ENCODE measurements at places on chromosomes 5 and 9.
A peak's percentile ranks its signal among the peaks of the same experiment; 100 is the strongest.

GRCh38 chr5:153084511-153084910 lies 406.0 kb upstream of the GRIA1 start:
- no peak for DNase-seq

GRCh38 chr5:171330021-171330420 lies 21.0 kb downstream of the TLX3 start:
- no peak for DNase-seq

DNA sequence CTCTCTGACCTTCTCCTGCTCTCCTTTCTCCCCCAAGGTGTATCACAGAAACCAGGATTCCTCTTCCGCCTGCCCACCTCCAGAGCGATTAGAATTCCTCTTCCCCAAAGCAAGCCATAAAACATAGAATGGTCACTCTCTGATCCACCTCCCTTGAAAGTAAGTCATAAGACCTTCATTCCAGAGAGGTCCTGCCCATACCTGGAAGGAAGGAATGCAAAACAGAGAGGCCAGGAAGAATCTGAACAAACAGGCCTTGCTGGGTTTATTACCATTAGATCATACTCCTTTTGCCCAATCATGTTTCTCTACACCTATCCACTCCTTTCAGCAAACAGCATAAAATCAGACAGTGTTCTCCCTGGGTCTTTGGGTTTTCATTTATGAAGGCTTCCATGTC lies 21.0 kb downstream of the CDKL3 start:
- no peak for DNase-seq

DNA sequence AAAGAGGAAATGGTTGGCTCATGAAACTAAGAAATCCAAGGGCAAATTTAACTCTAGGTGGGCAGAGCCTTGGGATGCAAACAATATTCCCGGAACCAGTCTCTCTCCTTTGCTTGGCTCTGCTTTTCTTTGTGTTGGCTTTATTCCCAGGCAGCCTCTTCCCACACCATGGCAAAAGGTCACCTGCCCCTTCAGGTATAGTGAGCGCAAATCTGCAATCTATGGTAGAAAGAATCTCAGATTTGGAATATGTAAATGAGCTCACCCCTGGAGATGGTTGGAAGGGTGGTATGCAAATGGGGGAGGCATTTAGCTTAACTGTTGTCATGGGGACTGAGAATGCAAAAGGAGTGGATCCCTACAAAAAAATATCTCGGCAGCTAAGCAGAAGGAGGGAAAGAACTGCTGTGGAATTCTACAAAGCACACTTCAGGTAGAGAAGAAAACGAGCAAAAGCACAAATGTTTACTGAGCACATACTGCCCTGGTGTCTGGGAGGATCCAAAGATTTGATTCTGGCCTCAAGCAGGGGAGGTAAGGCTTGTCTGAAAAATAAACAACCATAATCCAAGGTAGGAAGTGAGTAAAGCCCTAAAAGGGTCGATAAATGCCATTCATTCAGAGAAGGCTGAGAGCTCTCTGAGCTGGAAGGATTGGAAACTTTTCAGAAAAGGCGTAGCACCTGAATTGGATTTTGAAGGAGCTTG lies 139.7 kb downstream of the TLE1 start:
- DNase-seq: no peak

DNA sequence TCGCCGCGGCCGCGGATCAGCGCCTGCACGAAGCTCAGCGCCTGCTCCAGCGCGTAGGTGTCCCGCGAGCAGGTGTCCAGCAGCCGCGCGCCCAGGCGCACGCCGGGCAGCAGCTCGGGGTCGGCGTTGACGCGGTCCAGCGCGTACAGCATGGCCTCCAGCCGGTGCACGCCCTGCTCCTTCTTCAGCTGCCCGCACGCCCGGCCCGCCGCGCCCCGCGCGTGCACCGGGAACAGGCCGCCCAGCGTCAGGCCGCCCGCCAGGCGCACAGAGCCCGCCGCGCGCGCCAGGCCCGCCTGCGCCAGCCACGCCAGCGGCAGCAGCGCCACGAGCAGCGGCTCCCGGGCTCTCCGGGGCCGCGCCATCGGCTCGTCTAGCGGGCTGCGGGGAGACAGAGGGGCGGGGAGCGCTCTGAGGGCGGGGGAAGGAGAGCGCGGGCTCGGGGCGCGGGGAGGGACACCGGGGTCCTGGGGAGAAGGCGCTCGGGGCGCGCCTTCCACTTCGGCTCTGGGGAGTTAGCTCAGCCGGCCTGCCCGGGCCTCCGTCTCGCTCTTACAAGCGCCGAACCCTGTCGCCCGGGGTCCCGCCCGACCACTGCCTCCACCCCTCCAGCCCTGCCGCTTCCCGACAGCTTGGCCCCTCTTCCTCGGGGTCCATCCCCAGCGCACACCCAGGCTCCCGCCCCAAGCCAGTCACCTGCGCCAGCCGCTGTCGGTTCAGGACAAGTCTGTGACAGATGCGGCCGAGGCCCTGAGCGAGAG lies at the start of gene GRM6:
Gene GRM6 (minus strand): TSS at position 741 of the 761 bp plus-strand sequence. CDS start 376 bp downstream, at position 365.
- no peak for DNase-seq

DNA sequence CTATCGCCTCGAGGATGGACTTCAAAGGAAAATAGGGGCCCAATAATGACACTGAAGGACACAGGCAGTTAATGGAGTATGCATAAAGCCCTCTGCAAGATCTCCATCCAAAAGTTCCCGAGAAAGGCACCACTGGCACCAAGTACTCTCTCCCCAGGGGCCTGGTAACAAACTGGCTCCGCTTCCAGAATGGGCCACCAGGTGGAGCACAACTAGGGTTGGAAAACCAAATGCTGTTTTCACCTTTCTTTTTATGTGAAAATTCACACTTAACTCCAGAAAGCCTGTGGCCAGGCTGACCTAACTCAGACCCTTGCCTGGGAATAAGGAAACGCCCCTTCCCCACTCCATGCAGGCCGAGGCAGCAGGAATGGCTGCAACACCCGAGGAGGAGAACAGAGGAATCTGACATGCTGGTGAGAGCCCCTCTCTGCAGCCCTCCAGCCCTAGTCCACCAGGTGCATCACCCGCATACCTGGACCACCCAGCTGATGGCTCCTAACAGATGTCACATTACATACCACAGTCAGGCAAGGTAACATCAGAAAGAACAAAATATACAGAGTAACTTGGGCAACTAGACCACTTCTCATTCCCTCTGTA lies 42.8 kb downstream of the CAMSAP1 start:
- DNase-seq: peak; percentile 51

DNA sequence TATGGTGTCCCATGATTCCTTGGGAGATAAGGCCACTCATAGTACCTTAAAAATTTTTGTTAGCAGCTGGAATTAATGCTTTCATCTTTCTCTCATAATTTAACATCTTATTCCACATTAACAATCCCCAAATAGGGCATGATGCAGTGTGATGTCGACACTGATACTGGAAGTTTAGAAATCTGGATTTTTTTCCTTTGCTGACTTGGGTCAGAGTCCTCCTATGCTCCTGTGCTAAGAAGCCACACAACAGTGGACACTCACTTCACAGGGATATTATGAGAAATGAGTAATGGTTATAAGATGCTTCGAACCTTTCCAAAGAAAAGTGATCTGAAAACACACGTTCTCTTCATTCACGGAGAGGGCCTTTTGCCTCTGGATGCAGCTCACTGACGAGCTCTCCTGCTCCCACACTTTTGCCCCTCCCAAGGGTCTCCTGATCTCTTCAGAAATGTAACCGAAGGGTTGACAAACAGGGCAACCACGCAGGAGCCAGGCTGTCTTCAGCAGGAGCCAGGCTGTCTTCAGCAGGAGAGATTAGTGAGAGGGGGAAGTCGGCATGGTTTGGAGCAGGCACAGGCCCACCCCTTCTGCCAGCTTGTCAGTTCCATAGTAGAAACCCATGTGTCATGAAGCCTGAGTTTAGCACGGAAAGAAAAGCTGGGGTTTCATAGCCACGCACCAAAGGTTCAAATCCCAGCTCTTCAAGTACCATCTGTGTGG lies 247.8 kb downstream of the AOPEP start:
- no peak for DNase-seq

GRCh38 chr5:109322694-109323093 lies 87.1 kb downstream of the PJA2 start:
- DNase-seq: no peak

DNA sequence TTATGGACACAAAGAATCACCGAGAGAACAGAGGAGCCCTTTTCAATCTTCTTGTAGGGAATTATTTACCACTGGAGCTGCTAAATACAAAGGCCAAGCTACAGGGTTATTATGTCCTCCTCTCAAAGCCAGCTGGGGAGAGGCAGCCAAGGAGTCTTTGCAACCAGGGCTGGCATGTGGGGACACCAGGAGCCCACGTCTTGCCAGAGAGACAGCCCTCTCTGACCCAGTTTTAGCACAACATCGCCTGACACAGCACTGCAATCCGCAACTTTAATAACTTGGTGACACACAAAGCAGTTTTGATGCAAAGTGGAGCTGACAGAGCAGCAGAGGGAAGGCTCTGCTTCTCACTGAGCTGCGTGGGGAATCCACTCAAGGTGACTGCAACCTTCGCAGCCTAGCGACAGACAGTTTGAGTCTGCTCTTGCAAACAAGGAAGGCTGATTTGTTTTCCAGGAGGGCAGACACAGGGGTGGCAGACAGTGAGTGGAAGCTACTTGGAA lies 33.6 kb downstream of the TLR4 start:
- no peak for DNase-seq

- DNase-seq: no peak
Measured at GRCh38 chr9:111559000-111559610, 34.1 kb downstream of the ZNF483 start.

DNA sequence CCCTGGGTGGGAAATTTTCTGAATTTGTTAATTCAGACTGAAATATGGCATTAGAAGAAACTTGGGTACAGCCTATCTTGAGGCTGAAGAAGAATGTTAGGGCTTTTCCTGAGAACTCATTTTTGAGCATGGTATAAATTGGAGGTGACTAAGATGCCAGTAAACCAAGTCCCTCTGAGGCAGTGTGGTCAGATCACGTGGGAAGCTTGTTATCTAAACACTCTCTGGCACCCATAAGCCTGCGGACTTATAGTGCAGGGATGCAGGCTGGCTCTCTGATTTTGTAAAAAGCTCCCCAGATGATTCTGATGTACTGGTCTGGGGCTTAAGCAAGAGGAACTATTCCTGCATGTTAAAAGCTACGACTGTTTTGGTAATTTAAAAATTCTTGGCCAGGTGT lies 34.3 kb downstream of the MTMR12 start:
- DNase-seq: no peak

DNA sequence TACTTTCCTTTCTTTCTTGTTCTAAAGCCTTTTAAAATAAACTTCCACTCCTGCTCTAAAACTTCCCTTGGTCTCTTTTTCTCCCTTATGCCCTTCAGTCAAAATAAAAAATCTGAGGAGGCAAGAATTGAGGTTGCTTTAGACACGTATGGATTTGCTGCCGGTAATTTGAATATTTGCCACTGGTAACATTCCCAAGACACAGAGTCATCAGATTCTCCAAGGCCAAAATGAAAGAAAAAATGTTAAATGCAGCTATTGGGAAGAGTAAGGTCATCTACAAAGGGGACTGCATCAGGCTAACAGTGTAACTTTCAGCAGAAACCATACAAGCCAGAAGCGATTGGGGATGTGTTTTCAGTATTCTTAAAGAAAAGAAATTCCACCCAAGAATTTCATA lies 311.1 kb downstream of the CDH18 start:
- no peak for DNase-seq

- DNase-seq: no peak
Measured at GRCh38 chr9:136007934-136008692, 46.9 kb upstream of the UBAC1 start.

GRCh38 chr5:555058-555623 lies 30.9 kb upstream of the SLC9A3 start:
- no peak for DNase-seq

DNA sequence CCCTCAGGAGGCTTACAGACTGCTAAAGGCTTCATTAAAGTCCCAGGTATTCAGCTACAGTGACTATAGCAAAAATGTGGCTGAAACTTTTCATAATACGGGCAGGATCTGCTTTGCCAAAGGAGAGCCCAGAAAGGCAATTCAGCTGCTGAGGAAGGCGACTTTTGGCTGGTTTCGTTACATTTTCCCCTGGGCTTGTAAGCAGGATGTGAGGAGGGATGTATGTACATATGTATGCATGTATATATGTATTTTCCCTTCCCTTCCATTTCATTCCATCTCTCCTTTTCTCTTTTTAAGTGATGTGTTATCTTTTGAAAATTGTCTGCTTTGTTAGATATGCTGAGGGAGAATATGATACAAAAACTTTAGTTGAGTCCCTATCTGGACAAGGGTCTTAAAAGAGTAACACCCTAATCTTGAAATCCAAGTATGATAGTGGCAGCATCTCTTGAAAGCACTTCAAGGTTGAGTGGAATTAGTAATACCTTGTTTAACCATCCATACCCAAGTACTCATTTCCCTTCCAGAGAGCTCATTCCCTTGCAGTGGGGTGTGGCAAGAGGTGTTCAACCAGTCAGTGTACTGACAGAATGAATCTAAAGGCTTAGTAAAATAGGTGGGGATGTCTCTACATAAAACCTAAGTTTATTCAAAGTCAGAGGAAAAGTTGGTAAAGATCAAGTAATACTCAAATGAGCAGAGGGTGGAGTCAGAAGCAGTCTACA lies 28.7 kb downstream of the RAD1 start:
- no peak for DNase-seq

- DNase-seq: no peak
Measured at GRCh38 chr9:93960971-93961841, 6.1 kb upstream of the BARX1 start.

DNA sequence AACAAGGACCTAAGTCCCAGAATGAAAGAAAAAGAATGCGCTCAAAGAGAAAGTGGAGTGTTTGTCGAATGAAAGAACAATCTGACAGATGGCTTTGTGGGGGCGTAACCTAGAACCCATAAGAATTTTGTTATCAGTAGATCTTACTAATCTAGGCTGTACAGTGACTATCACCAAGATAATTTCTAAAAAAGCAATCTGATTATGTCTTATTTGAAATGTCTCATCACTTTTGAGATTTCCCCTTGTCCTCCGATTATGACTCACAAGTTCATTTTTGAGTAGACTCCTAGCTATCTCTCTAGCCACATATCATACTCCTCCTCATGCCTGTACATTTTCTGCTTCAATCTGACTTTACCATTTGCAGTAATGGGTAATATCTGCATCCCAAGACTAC lies 135.6 kb upstream of the SMARCA2 start:
- no peak for DNase-seq

DNA sequence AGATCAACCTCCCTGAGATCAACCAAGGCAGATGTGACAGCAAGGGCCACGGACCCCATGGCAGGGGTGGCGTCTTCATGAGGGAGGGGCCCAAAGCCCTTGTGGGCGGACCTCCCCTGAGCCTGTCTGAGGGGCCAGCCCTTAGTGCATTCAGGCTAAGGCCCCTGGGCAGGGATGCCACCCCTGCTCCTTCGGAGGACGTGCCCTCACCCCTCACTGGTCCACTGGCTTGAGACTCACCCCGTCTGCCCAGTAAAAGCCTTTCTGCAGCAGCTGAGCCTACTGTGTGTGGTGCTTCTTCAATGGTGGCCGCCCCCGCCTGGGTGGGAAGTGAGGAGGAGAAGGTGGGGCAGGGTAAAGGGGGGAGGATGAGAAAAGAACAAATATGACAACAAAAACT lies 8.3 kb downstream of the GPX3 start:
- no peak for DNase-seq

GRCh38 chr9:138114501-138115245 lies 237.1 kb downstream of the CACNA1B start:
- no peak for DNase-seq

- no peak for DNase-seq
Measured at GRCh38 chr5:83689881-83690280, 30.8 kb downstream of the HAPLN1 start.

GRCh38 chr5:40976836-40977235 lies 67.5 kb downstream of the C7 start:
- DNase-seq: no peak
